Renal pelvis (tissue), 12 donors: ENCODE measurements at places on chromosomes 3 and 15. TPM values are rescaled to one million over a fixed set of nuclear protein-coding genes. Genes with fewer than 3 reads are reported as not detected.

GRCh38 chr3:173066044-173067004 is 74.7 kb downstream of the SPATA16 start:
- peak; percentile 5 for DNase-seq

- no peak for DNase-seq
Observed at GRCh38 chr3:9439331-9439730, 41.9 kb downstream of the SETD5 start.

DNA sequence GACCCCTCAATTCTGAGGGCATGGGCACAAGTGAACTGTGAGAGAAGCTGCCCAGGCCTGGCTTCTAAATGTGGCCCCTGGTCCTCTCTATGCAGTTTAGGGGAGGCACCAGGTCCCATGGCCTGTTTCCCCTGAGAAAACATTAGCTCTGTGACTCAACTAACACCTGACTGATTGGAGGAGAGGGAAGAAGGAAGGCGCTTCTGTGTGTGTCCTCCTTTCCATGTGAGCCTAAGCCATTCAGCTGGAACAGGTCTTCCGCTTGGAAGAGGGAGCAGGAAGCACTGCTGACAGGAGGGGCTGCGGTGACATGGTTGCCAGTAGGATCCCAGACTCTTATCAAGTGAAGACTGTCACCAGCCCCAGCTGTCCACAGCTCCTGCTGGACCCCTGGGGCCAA is 79.5 kb downstream of the MYLK start:
- no peak for DNase-seq

- DNase-seq, result no peak
Observed at GRCh38 chr3:185049710-185050109, 103.2 kb downstream of the C3orf70 start.

ECE2 gene
- polyA plus RNA-seq, result not detected

C3orf85 gene
- 16.6 TPM for polyA plus RNA-seq

TRIM42 gene
- not detected for polyA plus RNA-seq
